ENCODE measurements at places on chromosomes 2 and 18. TPM values are rescaled to one million over a fixed set of nuclear protein-coding genes. Genes with fewer than 3 reads are reported as not detected.

The MAP3K19 gene
- total RNA-seq = not detected

The IL1RN gene
- total RNA-seq = 16.0 TPM

The COPS8 gene
- 14.3 TPM for total RNA-seq

The PTH2R gene
- total RNA-seq = 0.18 TPM

The CDK5R2 gene
- not detected for total RNA-seq

The HRH4 gene
- total RNA-seq = 0.15 TPM

The ZNF804A gene
- not detected for total RNA-seq

The SCLY gene
- 40.6 TPM for total RNA-seq

The TOGARAM2 gene
- 0.78 TPM for total RNA-seq

The LYPD6 gene
- 0.25 TPM for total RNA-seq

The ALK gene
- total RNA-seq = not detected

The GPR45 gene
- not detected for total RNA-seq

The SF3B6 gene
- 28.1 TPM for total RNA-seq
